ENCODE measurements at places on chromosomes 7 and 10. TPM values are rescaled to one million over a fixed set of nuclear protein-coding genes. Genes with fewer than 3 reads are reported as not detected.
A peak's percentile ranks its signal among the peaks of the same experiment; 100 is the strongest.

GRCh38 chr10:114173603-114173920, 441 bp downstream of the CCDC186 start:
- peak overlapping the region; percentile 88 for H3K4me3 ChIP-seq
- H3K27me3 ChIP-seq = no peaks in the 10 kb centered on the region
- DNase-seq = no peak
- peaks cover 6% of the 10 kb centered on the region for H3K4me1 ChIP-seq
- H3K36me3 ChIP-seq = no peaks in the 10 kb centered on the region

The OGDHL gene
- total RNA-seq = not detected

GRCh38 chr10:71074176-71074755, 138.1 kb upstream of the UNC5B start:
- H3K4me1 ChIP-seq = no peaks in the 10 kb centered on the region
- H3K36me3 ChIP-seq = no peaks in the 10 kb centered on the region
- H3K27me3 ChIP-seq = no peaks in the 10 kb centered on the region
- no peak overlapping the region for H3K4me3 ChIP-seq

DNA sequence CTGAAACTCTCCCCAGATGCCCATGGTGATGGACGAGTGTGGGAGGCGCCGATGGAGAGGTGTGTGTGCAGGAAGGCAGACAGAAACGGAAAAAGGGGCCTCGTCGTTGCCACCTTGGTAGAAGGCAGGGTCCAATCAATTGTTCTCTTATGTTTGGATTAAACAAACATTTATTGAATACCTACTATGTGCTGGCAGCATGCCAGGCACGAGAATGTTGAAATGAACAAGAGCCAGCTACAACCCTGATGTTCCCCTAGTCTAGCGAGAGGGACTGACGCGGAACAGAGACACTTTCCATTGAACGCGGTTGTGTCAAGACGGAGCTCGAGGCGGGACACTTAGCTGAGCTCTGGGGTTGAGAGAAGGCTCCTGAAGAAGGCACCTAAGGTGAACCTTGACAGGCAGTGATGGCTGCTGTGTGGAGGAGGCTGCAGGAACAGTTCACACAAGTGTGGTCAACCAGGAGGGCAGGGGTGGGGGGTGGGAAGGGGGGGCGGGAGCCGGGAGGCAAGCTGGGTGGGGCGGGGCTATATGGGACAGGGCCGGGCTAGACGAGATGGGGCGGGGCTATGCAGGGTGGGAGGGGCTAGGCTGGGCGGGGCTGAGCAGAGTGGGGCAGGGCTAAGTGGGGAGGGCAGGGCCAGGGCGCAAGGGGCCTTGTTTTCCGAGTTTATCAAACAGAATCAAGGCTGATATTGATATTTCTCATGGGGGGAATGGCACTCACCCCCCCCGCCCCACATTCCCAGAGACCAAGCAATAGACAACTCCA, 181.0 kb downstream of the GATA3 start:
- H3K27ac ChIP-seq = no peak overlapping the region
- no peak overlapping the region for H3K4me3 ChIP-seq
- no peak for DNase-seq

GRCh38 chr10:113007821-113008220, 57.8 kb downstream of the TCF7L2 start:
- H3K27ac ChIP-seq = no peak overlapping the region
- peaks cover 32% of the 10 kb centered on the region for H3K4me1 ChIP-seq
- DNase-seq = no peak
- no peaks in the 10 kb centered on the region for H3K36me3 ChIP-seq
- peaks cover 13% of the 10 kb centered on the region for H3K27me3 ChIP-seq

- no peak for DNase-seq
- H3K27ac ChIP-seq = peak overlapping the region; percentile 93
- no peaks in the 10 kb centered on the region for H3K27me3 ChIP-seq
Observed at GRCh38 chr7:87151729-87152111, 533 bp upstream of the DMTF1 start.

- H3K4me3 ChIP-seq = no peak overlapping the region
- H3K27me3 ChIP-seq = no peaks in the 10 kb centered on the region
- no peaks in the 10 kb centered on the region for H3K36me3 ChIP-seq
- no peak overlapping the region for H3K27ac ChIP-seq
Observed at GRCh38 chr7:156650042-156650441, 9.5 kb downstream of the RNF32 start.

The MRC1 gene
- 0.05 TPM for total RNA-seq

GRCh38 chr7:37977243-37977642, 56.8 kb downstream of the EPDR1 start:
- DNase-seq = no peak
- H3K4me1 ChIP-seq = no peaks in the 10 kb centered on the region
- no peaks in the 10 kb centered on the region for H3K27me3 ChIP-seq
- H3K4me3 ChIP-seq = no peak overlapping the region

- no peak for DNase-seq
- no peak overlapping the region for H3K27ac ChIP-seq
- no peaks in the 10 kb centered on the region for H3K36me3 ChIP-seq
- peaks cover 12% of the 10 kb centered on the region for H3K4me1 ChIP-seq
- H3K4me3 ChIP-seq = no peak overlapping the region
Observed at GRCh38 chr10:79192677-79193003, 123.9 kb downstream of the ZMIZ1 start.

DNA sequence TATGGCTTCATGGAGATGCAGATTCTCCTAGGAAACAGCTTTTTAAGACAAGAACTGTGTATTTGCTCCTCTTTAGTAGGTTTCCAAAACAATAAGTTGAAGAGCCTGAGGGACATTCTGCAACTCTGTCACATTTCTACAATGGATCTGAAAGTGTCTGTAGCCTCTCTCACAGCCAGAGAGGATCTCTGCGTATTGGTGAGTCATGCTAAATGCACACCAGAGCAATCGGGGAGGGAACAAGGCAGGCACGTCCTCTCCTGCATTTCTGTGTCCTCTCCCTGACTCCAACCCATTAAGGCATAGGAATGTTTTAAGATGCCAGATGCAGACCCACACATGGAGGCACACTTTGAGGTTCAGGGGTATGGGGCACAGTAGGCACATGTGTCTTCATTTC, 1126.4 kb upstream of the GHITM start:
- no peaks in the 10 kb centered on the region for H3K4me1 ChIP-seq
- no peaks in the 10 kb centered on the region for H3K27me3 ChIP-seq
- no peaks in the 10 kb centered on the region for H3K36me3 ChIP-seq
- no peak for DNase-seq

GRCh38 chr10:32321016-32321631, 25.8 kb downstream of the EPC1 start:
- H3K36me3 ChIP-seq = peaks cover 2% of the 10 kb centered on the region
- H3K4me3 ChIP-seq = no peak overlapping the region
- no peak overlapping the region for H3K27ac ChIP-seq
- H3K4me1 ChIP-seq = peaks cover 33% of the 10 kb centered on the region
- no peak for DNase-seq

GRCh38 chr10:57917019-57917418, 350.7 kb downstream of the IPMK start:
- no peak for DNase-seq
- H3K4me1 ChIP-seq = no peaks in the 10 kb centered on the region
- no peaks in the 10 kb centered on the region for H3K36me3 ChIP-seq

The KEL gene
- 0.09 TPM for total RNA-seq

DNA sequence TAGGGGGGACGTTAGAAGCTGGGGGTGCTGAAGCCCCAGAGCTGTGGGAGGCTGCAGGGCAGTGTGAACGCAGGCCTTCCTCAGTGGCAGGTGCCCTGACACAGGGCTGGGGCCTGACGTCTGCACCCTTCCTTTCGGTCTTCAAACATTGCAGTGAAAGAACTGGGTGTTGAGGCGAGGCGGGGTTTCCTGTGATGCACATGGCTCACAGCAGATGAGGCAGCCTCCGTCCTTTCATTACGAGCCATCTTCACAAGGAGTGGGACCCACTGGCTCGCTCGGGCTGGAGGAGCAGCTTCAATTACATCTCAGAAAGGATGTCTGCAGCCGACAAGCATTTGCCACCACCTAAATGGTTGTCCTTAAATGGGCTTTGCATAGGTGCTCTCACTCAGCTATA, 180.3 kb upstream of the SHH start:
- peak; percentile 34 for DNase-seq
- peaks cover 29% of the 10 kb centered on the region for H3K4me1 ChIP-seq
- H3K36me3 ChIP-seq = no peaks in the 10 kb centered on the region

The GRID2IP gene
- total RNA-seq = 0.39 TPM

- H3K36me3 ChIP-seq = peaks cover 2% of the 10 kb centered on the region
- H3K4me3 ChIP-seq = no peak overlapping the region
Observed at GRCh38 chr7:1850976-1851571, 181.0 kb downstream of the ELFN1 start.

The VSIR gene
- total RNA-seq = 193 TPM

The CCDC7 gene
- total RNA-seq = 51.1 TPM

The HABP2 gene
- total RNA-seq = not detected

DNA sequence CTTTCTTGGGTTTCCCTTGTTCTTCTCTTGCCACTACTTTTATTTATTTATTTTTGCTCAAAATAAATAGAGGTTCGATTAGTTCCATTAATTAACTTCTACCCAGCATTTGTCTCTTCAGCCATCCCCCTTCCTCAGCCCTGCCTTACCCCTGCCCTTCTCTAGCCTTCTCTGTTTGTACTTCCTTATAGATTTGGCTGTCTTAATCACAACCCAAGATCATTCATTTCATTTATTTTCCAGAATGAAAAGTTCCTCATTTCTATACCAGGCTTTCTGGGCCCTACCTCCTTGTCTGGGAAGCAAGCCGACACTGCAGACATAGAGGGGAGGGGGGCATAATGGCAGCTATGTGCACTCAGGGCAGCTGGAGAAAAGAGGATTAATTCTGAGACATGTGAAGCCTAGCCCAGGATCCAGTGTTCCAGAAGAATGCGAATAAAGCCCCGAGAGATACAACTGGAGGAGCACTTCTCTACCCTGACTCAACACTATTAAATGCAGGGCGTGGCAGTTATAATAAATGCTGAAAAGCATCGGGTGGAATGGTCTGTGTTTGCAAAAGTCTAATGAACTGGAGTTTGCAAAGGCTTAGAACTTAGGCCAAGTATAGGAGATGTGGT, 6.4 kb upstream of the PDCD4 start:
- no peaks in the 10 kb centered on the region for H3K27me3 ChIP-seq
- H3K4me3 ChIP-seq = peak overlapping the region; percentile 3
- peak; percentile 9 for DNase-seq
- H3K4me1 ChIP-seq = peaks cover 82% of the 10 kb centered on the region
- no peaks in the 10 kb centered on the region for H3K36me3 ChIP-seq

The MKX gene
- total RNA-seq = not detected

DNA sequence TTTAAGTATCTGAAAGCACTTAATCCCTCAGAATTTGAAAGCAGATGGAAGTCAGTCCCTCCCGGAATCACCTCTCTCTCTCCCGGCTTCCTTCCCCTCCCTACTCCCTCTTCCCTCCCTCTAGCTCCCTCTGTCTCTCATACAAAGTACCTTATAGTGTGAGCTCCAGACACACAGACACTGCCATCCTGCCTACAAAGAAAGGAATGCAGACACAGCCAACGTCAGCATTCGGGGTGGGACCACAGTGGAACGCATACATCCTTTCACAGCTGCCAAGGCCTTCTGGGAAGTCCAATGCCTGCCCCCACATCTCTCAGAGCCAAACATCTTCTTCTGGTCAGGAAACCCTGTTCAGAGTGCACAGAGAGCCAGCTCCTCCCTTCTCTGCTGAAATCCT, 9.3 kb downstream of the NOD1 start:
- H3K27ac ChIP-seq = no peak overlapping the region
- DNase-seq = no peak
- H3K4me3 ChIP-seq = no peak overlapping the region
- no peaks in the 10 kb centered on the region for H3K36me3 ChIP-seq

DNA sequence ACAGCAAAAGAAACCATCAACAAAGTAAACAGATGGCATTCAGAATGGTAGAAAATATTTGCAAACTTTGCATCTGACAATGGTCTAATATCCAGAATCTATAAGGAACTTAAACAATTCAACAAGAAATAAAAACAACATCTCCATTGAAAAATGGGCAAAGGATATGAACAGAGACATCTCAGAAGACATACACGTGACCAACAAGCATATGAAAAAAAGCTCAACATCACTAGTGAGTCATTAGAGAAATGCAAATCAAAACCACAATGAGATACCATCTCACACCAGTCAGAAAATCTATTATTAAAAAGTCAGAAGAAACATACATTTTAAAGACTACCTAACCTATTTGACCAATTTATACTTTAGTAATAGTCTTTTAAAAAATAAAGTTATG, 571.3 kb upstream of the NRG3 start:
- H3K4me1 ChIP-seq = no peaks in the 10 kb centered on the region
- H3K27ac ChIP-seq = no peak overlapping the region
- H3K4me3 ChIP-seq = no peak overlapping the region
- H3K36me3 ChIP-seq = no peaks in the 10 kb centered on the region

DNA sequence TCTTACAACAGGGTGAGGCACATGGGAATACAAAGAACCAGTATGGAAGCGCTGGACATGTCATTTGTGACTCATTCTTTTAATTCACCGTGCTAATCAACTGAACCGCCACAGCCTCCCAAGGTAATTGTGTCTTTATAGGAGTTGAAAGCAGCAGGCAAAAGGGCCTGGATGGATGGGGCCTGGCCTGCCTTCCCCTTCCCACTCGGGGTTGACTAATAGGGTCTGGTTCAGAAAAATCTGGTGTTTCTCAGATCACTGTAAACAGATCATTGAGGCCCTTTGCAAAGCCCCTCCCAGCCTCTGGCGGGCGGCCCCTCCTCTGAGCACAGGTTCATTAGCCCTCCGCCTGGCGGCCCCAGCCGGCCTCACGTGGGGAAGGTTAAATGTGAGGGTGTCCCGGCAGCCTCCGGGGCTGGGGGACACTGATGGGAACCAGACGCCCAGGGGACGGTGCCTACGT, 100.8 kb downstream of the EBF3 start:
- H3K4me1 ChIP-seq = no peaks in the 10 kb centered on the region
- H3K27me3 ChIP-seq = no peaks in the 10 kb centered on the region
- no peak overlapping the region for H3K27ac ChIP-seq
- H3K36me3 ChIP-seq = no peaks in the 10 kb centered on the region

GRCh38 chr10:99994801-99995200, 14.9 kb downstream of the DNMBP start:
- peaks cover 14% of the 10 kb centered on the region for H3K4me1 ChIP-seq
- H3K27me3 ChIP-seq = no peaks in the 10 kb centered on the region
- no peak overlapping the region for H3K4me3 ChIP-seq
- H3K36me3 ChIP-seq = no peaks in the 10 kb centered on the region
- H3K27ac ChIP-seq = peak overlapping the region; percentile 76
- no peak for DNase-seq

All from natural killer cell (primary cell).